ENCODE measurements at places on chromosomes 3 and 15.

GRCh38 chr3:83321891-83322290 lies 1560.4 kb upstream of the GBE1 start:
- DNase-seq, result no peak

- no peak for DNase-seq
Observed at GRCh38 chr15:64883100-64883581, 28.6 kb upstream of the ANKDD1A start.

DNA sequence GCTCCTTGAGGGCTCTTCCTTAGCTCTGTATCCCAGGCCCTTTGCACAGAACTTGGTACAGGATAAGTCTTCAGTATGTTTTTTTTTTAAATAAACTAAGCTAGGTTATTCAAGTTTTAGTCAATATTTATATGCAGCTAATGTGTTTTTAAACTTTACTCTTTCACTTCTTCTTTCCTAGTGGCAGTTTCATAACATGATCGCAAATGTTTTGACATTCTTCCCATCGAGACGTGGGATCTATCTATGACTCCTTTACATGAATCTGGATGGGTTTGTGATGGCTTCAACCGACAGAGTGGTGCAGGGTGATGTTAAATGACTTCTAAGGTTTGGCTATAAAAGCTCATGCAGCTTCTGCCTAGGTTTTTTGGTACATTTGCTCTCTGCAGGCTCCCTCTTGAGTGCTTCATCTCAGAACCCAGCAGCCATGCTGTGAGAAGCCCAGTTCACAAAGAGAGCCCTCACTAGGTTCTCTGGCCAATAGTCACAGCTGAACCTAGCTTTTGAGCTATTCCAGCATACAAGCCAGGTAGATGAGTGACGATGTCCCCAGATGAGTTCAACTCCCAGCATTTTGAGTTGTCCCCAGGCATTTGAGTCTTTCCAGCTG lies 13.5 kb upstream of the MECOM start:
- no peak for DNase-seq

GRCh38 chr3:166190360-166190759 lies 353.1 kb upstream of the BCHE start:
- DNase-seq, result peak; percentile 0

GRCh38 chr15:71916834-71917233 lies 106.5 kb downstream of the NR2E3 start:
- no peak for DNase-seq

GRCh38 chr3:44795197-44795596 lies 33.6 kb downstream of the KIF15 start:
- DNase-seq, result no peak

- DNase-seq, result no peak
Observed at GRCh38 chr3:102193255-102193654, 241.6 kb upstream of the ZPLD1 start.

GRCh38 chr15:45884289-45884688 lies 249.5 kb downstream of the SQOR start:
- no peak for DNase-seq

- no peak for DNase-seq
Observed at GRCh38 chr15:101023501-101024072, 104.4 kb downstream of the LRRK1 start.

DNA sequence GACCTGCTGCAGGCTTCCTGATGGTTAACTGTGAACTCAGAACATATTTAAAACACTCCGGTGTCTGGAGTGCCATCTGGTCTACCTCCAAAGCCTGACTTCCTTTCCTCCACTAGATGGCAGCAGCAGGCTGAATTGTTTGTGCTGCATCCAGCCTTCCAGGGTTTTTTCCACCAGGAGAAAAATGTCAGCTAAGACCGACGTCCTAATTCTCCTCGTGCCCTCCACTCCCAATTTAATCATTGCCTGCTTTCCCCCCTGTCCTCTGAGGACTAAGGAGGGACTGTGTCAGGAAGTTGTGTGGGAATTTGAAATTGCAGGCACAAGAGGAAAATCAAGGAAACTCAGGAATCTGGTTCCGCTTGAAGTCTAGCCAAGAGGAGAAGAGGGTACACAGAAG lies 165.2 kb upstream of the UMPS start:
- DNase-seq, result peak; percentile 84

DNA sequence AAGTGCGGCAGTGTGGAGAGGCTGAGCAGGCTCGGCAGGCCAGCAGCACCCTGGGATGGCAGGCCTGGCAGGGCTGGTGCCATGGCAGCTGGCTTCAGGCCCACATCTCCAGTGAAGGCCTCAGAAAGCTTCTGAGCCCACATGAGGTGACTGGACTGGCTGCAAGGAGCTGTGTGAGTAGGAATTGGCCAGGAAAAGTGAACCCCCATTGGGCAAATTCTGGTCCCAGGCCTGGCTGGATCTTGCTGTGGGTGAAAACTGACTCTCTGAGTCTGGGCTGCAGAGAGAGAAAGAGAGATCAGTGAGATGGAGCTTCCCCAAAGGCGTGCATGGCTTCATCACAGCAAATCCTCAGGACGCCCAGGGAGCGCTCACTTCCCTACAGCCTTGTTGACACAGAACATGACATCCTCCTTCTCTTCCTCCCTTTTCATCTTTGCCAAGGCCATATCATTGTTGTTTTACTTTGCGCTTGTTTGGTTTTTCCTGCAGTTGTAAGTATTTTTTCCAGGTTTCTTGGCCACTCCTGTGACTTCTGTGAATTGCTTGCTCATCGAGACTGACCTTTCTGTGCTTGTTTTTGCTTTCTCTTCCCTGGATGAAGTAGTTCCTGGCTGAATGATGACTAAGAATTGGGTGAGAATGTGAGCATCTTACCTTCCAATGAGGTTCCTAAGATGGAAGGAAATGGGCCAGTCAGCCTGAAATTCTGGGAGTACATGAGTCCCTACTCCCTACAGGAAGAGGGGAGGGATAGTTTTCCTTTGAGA lies 299.1 kb downstream of the TLE3 start:
- no peak for DNase-seq

GRCh38 chr3:120489421-120489820 lies 38.6 kb upstream of the FSTL1 start:
- no peak for DNase-seq

DNA sequence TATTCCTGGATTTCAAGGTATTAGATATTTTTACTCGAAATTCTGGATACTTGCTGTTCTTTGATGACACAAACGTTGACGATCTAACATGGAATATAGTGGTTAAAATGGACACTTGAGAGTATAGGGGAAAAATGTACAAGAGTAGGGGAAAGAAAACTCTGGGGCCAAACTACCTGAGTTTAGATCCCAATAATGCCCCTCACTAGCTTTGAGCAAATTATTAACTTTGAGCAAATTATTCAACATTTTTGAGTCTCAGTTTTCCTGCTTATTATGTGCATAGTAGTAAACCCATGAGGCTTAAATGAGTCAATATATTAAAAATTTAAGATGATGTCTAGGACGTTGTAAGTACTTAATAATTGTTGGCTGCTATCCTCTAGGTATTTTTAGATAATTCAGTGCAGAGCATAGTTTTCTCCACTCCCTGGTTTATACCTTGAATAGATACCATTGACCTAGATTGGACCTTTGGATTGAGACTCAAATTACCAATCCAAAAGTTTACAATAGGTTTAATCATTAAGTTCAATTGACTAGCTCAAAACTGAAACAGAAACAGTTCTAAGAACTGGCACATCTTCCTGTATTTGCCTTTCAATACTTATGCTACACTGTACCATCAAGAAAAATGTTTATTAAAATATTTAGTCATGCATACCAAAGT lies 4.5 kb downstream of the ADGRG7 start:
- no peak for DNase-seq

GRCh38 chr15:60815321-60815720 lies 336.4 kb upstream of the ICE2 start:
- DNase-seq, result no peak

GRCh38 chr3:70242297-70242882 lies 70.0 kb downstream of the MDFIC2 start:
- no peak for DNase-seq

DNA sequence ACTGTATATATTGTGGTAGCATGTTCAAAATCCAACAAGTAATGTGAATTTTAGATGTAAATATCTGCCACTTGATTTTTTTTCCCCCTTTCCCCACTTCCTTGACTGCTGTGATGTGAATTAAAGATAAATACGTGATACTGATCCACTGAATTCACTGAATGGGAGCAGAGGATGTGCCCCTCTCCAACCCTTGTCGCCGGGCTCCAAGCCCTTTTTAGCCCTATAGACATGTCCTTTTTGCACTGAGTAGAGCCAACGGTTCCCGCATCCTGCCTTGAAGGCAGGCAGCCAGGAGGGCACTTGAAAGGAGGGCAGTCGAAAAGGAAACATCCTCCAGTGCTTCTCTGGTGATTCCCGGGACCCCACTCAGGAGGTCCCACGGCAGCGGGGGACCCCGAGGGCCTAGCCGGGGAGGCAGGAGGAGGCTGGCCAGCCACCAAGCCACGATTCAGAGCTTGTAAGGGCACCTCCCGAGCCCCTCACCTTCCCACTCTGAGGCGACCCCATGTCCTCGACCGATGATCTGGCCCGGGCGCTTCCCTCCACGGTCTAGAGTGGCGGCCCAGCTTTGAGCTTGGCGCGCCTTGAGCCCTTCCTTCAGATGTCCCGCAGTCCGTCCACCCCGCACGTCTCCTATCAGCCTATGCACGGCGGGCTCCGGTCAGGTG lies 901 bp upstream of the MANF start:
- DNase-seq, result peak; percentile 84

DNA sequence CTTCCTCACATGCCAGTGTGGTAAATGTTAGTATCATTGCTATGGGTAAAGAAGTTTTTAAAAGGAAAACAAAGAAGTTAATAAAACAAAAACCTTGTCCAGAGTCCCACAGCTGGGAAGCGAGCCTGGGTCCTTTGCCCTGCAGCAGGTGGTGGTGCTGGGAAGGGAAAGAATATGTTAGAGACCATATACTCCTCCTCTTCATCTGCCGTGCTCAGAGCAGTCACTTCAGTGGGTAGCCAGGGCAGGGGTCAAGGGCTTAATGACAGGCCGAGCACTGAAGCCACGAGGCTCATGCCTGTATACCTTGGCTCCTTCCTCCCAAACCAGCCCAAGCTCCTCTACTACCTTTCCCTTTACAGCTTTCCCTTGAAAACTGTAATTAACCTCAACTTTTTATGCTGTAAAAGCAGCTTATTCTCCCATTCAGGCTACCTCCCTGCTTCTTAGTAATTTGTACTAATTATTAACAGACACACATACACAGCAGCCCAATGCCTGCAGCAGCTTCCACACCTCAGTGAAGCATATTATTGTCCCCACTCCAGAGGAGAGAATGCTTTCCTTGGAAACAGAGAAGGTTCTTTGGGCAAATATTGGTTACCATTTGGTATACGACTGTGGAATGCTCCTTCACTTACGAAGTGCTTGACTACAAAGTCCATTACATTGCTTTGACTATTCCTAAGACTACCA lies 362.1 kb downstream of the EPHB1 start:
- no peak for DNase-seq

GRCh38 chr15:75234191-75234810 lies 23.8 kb upstream of the GOLGA6C start:
- DNase-seq, result peak; percentile 27

GRCh38 chr3:107810171-107811071 lies 280.4 kb downstream of the CD47 start:
- DNase-seq, result no peak

DNA sequence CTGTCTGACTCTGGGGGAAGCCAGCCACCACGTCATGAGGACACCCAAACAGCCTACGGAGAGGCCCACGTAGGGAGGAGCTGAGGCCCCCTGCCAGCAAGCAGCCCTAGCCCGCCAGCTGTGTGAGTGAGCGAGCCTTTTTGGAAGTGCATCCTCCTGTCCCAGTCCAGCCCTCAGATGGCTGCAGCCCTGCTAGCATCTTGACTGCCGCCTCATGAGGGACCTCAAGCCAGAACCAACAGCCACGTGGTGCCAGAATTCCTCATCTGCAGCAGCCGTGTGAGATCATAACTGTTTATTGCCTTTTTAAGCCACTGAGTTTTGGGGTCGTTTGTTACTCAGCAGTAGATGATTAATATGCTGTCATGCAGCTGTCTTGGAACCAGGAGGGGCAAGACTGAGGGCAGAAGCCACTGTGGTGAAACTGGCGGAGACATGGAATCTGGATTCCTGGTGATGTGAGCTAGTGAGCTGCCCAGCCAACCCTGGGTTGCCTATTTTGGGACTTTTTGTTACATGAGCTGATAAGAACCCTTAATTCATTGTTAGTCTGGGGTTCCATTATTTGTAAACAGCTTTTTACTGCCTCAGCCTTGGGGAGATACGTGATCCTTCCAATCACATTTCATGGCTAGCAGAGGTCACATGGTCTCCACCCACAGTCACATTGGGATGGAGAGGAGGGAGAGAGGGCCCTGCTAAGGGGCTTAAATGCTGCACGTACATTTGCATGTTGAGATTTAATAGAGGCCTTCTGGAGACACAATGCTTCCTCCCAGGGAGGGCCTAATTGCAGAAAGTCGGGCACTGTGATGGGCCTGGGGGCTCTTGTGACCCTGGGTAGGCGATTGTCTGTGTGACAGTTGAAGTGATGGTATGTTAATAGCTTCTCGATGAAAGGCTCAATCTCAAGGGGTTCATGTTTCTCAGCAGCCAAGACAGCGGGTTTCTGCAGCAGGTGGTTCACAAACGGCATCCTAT lies 73.8 kb downstream of the RPLP1 start:
- DNase-seq, result peak; percentile 49

- no peak for DNase-seq
Observed at GRCh38 chr3:81336470-81336869, 425.0 kb downstream of the GBE1 start.

DNA sequence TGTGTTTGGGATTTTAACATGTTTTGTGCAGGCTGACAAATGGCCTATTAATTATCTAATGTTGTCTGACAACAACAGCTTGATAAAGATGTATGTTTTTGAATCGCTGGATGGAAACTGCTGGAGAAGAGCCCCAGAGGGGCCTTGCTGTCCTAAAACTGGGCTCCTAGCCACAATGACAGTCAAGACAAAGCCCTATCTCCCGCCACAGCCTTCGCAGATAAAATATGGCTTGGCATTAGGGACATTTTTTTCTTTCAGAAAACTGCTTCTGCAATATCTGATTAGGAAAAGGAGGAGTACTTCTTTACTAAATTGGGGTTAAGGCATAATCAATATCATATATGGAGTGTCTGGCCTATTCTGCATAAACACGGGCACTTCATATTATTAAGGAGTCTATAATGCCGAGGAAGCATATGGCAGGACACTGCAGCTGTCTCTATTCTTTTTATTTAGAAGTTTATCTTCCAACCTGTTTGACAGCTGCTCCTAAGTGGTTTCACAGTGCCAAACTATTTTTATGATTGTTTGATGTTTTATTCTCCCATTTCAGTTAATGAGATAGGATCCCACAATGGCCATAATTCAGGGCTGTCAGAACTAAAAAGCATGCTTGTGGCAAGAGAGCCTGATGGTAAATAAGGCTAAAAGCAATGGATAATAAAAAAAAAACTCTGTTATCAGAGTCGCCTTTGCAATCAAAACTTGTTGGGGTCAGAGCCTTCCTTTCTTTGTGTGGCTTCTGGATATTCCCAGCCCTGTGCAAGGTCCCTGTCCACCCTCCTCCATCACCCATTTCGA lies 210.1 kb downstream of the MECOM start:
- no peak for DNase-seq

- no peak for DNase-seq
Observed at GRCh38 chr15:25730918-25731317, 132.2 kb downstream of the ATP10A start.

- peak; percentile 71 for DNase-seq
Observed at GRCh38 chr15:52803467-52804306, 13.6 kb upstream of the ONECUT1 start.

GRCh38 chr3:197516517-197516889 lies 39.3 kb downstream of the BDH1 start:
- DNase-seq, result no peak
